Activated CD4-positive, alpha-beta T cell treated with anti-CD3 and anti-CD28 coated beads, Interleukin-2, amount 50 U/mL, for 48 hours (primary cell): ENCODE measurements at places on chromosomes 5 and 9.

DNA sequence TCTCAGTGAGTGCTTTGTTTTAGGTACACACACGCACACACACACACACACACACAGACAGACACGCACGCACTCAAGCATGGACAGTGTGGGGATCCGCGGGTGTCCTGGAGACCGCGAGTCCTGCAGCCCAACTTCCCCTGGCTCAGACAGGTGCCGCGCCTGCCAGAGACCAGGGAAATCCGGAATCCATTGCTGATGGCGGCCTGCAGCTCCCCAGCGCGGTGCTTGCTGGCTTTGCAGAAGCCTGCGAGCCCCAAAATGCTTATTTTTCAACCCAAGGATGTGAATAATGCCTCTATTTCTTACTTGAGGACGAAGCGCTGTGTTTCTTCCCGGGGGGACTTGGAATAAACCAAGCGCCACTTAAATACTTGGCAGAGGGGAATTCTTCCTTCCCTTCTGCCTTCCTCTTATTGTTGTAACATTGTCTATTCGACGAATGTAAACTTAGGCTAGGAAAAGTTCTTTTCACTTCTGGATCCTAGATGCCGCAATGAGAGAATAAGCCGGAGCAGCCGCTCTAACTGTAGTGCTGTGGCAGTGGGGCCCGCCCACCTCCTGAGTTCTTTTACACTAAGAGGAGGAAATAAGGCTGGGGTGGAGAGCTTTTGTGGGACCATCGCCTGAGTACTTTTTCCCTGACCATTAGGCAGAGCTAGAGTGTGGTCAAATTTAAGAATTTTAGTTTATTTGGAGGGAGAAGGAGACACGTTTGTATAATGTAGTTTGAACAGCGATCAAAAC is 802 bp downstream of the ITGA2 start:
- DNase-seq = no peak

GRCh38 chr5:150619359-150620230 is 20.9 kb upstream of the SYNPO start:
- DNase-seq = no peak

- no peak for DNase-seq
Observed at GRCh38 chr5:143198332-143198731, 205.2 kb downstream of the NR3C1 start.

- no peak for DNase-seq
Observed at GRCh38 chr5:171975877-171976667, 30.4 kb downstream of the FBXW11 start.

- DNase-seq = no peak
Observed at GRCh38 chr5:91006713-91007112, 376.4 kb downstream of the ARRDC3 start.

GRCh38 chr5:107232293-107232692 is 438.4 kb downstream of the EFNA5 start:
- no peak for DNase-seq

DNA sequence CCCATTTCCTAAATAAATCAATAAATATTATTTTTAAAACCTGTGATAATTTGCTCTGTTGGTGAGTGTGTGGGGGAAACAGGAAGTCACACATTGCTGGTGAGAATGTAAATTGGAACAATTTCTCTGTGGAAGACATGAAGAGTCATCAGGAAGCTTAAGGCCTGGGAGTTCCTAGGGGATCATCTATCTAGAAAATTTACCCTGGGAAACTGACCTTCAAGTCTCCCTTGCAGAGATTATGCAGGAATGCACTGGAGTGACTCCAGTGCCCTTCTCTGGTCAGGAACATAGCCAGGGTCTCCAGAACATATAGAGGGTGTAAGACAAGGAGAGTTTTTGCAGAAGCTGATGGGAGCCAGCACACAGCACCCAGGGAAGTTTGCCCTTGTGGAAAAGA is 13.0 kb upstream of the GCNT1 start:
- DNase-seq = no peak

- no peak for DNase-seq
Observed at GRCh38 chr5:153432583-153432982, 57.9 kb upstream of the GRIA1 start.

- DNase-seq = peak; percentile 73
Observed at GRCh38 chr5:181241393-181241975, 2.2 kb downstream of the RACK1 start.

DNA sequence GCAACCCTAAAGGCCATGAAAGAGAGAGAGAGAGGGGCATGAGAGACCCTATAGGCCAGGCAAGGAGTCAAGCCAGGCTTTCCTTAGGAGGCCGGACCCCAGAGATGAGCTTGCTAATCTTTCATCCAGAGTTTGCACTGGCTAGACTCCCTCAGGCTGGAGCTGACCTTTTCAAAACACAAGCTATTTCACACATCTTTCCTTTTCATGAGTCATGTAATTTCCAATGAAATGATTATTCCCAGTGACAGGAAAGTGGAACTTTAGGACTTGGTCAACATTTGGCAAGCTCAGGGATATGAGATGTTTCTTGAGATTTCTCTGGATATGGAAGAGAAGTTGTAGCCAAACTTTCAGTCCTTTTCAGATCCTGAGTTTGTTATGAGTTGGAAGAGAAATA is 117.7 kb downstream of the TARS1 start:
- DNase-seq = no peak

- DNase-seq = no peak
Observed at GRCh38 chr9:95598236-95598635, 81.5 kb upstream of the PTCH1 start.

DNA sequence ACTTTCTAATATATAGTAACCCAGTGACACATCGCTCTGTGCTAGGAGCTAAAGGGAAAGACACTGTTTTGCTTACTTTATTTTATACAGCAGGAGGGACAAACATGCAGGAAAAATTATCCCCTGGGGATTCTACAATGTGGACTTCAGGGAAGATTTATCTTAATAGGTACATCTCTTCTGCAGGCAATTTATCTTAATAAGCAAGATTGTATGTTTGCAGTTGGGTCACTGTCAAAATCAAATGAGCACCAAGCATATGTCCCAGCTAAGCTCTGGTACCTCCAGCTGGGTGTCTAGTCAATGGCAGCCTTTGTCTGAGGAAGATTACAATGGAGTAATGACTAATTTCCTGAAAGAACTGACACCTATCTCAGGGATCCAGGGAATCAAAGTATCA is 309.9 kb upstream of the PANK3 start:
- no peak for DNase-seq

DNA sequence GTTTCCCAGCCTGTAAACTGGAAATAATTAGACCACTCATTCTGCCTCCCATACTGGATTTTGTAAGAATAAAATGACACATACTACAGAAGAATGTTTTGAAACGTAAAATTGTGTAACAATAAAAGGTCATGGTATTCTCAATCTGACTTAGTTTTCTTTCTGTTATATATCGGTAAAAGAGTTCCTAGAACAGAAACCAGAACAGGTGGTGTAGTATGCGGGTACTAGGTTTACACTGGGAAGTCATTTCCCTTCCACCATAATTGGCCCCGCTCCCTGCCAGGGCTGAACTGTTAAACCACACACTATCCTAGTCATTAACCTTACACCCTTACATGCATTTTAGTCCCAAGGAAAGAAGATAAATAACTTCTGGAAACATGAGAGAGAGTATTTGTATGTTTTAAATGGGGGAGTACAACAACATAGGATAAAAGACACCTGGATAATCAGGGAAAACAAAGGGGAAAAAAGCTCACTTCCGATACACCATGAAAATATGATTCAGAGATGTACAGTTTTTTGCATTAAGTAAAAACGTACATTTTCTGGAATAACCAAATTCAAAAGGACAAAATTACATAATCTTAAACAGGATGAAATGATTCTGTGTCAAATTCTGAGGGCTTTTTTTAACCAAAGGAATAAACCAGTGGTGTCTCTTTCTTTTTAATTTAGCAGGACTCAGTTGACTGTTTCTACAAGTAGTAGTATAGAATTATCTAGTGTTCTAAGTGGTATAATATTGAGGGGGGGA is 199.7 kb downstream of the GLIS3 start:
- DNase-seq = peak; percentile 6

DNA sequence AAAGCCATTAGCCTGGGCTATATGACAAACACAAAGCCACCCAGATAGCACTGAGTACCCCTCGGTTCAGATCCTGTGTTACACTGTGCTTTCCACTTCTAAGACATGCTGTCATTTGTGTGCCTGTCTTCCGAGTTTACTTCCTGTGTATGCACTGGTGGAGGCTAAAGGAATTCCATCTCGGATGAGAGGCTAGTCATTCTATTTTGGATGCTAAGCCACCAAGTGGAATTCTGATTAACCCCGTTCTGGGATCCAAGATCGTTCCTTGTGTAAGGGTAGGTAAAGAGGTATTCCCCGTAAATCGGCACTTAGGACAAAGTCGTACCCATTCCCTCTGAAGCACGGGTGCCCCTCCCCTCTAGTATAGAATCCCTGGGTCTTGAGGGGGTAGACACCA is 8.7 kb downstream of the PROP1 start:
- DNase-seq = no peak

GRCh38 chr9:25418974-25419373 is 259.3 kb downstream of the TUSC1 start:
- DNase-seq = no peak

DNA sequence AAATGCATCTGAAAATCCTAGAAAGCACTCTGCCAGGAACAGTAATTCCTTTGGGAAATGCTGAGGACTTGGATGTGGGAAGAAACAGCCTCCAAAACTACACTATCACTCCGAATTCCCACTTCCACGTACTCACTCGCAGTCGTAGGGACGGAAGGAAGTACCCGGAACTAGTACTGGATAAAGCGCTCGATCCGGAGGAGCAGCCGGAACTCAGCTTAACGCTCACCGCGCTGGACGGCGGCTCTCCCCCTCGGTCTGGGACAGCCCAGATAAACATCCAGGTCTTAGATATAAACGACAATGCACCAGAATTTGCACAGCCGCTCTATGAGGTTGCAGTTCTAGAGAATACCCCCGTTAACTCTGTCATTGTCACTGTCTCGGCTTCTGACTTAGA is 786 bp downstream of the PCDHB3 start:
- no peak for DNase-seq

DNA sequence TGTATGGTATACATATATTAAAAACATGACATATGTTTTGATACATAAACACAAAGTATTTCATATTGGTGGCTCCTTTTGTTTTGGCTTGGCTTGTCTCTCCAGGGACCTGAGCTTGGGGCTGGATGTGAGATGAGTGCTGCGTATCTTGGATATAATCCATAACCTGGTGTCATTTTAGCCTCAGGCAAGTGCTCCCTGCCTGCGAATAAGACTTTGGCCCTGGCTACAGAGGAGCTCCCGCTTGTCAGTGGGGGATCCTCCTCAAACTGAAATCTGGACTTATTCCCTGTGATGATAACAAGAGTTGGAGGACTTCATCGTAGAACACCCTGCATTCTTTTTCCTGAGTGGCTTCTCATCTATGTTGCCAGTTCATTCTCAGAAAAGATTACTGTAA is 341.7 kb upstream of the CLINT1 start:
- DNase-seq = no peak

DNA sequence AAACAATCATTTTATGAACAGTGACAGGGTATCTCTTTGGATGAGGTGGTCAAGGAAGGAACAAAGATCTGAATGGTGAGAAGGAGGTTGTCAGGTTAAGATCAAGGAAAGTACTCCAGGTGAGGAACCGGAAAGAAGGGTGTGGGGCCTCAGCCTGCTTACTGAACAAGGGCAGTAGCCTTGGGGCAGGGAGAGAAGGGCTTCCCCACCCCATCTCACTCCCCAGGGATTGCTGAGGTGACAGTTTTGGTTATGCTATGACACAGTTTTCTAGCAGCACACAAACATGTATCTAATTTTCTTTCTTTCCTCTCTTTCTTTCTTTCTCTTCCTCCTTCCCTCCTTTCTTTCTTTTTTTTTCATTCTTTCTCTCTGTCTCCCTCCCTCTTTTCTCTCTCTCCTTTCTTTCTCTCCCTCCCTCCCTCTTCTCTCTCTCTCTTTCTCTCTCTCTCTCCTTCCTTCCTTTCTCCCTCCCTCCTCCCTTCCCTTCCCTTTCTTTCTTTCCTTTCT is 4.1 kb upstream of the HDHD3 start:
- DNase-seq = no peak

DNA sequence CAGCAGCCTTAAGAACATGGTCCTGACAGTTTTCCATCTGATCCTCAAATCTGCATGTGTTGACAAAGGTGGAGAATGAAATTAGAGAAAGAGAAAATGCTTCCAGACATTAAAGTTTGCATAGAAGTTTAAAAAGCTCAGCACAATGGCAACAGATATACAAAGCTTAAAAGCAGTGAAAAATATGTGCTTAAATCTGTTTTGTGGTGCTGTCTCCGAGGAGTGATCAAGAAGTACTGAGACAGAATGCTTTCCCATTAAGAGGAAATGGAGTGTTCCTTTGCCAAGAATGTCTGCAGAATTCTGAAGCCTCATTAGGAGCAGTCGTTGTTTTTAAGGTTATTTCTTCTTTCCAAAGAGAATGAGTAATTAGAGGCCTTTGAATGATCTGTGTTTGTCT is 131.4 kb downstream of the MCTP1 start:
- DNase-seq = no peak

GRCh38 chr9:99748266-99748665 is 73.4 kb upstream of the NR4A3 start:
- DNase-seq = no peak

GRCh38 chr5:36902353-36902752 is 25.8 kb downstream of the NIPBL start:
- DNase-seq = no peak

- no peak for DNase-seq
Observed at GRCh38 chr5:54217826-54218503, 92.4 kb downstream of the ARL15 start.

DNA sequence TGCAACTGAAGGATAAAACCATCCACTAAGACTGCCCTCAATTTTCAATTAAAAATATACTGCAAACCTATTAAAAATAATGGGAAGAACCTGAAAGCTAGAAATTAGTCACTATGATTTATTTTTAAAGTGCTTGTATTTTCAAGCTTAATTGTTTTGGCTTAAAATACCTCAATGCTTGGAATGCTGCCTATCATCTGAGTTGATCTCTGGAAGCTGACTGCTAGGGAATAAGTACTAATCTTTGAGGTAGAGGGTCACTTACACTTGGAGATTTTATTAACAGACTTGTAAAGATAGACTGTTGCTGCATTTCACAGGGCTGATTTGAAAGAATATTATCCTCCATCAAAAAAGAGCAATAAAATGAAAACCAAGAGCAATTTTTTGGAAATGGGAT is 6.2 kb downstream of the PCSK1 start:
- no peak for DNase-seq

GRCh38 chr5:83632874-83633273 is 87.8 kb downstream of the HAPLN1 start:
- no peak for DNase-seq

DNA sequence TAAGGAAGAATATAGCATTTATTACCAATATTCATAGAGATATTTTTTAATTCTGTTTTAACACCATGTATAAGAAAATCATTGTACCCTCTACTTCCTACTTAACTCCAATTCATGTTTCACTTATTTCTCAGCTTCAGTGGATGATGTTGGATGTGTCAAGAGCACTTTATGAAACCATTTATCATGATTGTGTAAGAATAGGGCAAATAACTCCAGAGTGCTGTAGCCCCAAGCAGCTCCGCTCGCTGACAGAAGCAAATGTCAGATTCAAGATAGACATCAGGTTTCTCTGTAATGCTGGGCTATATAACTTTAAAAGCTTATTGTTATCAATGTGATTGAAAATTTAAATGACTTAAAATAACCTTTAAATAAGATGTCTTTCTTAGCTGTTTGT is 50.4 kb downstream of the MAST4 start:
- no peak for DNase-seq

GRCh38 chr9:94666364-94667099 is 27.2 kb upstream of the FBP1 start:
- DNase-seq = no peak
